ENCODE measurements at places on chromosomes 2 and 18. TPM values are rescaled to one million over a fixed set of nuclear protein-coding genes. Genes with fewer than 3 reads are reported as not detected.

MFSD2B gene
- total RNA-seq = not detected

DNA sequence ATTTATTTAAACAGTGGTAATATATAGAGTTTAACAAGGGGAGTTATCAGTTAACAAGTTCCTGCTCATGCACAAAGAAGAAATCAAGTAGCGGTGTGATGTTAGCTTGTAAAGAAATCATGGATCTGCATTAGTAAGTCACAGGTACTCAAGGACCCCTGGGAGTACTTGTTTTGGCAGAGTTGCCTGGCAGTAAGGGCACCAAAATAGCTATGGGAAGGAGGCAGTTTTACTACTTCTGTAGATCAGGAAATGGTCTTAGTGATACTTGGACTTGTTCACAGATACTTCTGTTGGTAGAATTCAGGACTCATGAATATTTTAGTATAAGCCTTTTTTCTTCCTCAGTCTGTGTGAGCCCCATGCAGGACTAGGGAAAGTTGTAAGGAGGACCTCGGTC is 107.3 kb upstream of the IL1R2 start:
- DNase-seq = no peak

DNA sequence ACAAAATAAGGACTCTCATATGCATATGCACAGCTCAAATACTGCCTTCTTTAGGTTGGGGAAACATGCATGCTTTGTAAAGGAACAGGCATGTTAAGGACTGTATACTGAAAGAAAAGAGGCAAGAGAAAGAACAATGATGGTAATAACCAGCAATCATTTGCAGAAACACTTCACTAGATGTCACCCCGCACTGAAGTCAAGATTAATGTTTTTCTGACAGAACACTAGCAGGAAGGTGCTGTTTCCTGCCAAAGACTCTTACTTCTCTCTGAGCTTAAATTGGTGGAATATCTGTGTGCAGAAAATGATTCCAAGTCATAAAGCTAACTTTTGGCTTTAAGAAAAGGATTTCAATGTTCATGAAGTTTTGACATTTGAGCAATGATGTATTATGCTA is 19.3 kb upstream of the CSRNP3 start:
- DNase-seq = no peak

G6PC2 gene
- not detected for total RNA-seq

GRCh38 chr2:176793792-176794191 is 418.8 kb upstream of the HNRNPA3 start:
- no peak for DNase-seq

DNA sequence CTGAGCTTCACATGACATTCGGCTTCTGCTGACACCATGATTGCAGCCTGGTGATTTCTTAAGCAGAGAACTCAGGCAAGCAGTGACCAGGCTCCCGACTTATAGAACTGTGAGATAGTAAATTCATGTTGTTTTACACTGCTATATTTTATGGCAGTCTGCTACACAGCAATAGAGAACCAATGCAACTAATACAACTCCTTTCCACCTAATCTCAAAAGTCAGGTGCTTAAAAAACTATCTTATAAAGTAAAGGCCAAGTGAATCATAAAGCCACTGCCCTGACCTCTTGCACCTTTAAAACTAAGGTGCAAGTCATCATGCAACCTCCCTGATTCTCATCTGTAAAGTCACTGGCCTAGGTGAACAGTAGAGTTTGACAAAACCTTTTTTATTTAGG is 95.3 kb upstream of the GLS start:
- DNase-seq = no peak

DNA sequence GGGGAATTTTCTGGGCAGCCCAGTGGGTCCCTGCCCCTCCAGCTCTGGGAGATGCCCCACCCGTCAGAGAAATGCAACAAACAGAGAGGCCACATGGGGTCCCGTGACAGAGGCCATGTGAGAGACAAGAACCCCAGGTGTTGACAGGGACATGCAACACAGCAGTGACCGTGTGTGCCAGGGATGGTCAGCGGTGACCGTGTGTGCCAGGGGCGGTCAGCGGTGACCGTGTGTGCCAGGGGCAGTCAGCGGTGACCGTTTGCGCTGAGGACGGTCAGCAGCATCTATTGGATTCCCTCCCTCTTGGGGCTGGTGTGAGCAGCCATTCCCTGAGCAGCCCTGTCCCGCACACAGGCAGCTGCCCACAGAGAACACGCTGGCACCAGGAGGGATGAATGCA is 146.6 kb upstream of the OTOS start:
- no peak for DNase-seq

DNA sequence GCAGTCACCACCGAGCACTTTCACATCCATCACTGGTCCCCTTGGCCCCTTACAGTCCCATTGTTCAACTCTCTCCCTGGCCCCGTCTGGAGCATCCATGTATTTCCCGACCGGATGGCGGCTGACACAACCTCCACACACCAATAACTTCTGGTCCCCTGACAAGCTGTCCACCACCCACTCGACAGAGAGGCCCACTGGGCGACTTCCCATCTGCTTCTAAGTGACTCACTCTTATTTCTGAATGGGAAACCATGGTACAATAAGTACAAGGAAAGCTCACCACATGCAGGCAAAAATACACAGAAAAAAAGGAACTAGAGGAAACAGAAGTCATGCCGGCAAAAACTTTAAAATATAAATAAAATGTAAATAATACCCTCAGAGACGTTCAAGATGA is 82.9 kb upstream of the RAB12 start:
- no peak for DNase-seq

ALLC gene
- total RNA-seq = not detected

GRCh38 chr2:2902547-2903281 is 474.9 kb downstream of the EIPR1 start:
- no peak for DNase-seq
